Activated CD8-positive, alpha-beta memory T cell treated with anti-CD3 and anti-CD28 coated beads for 4 hours (primary cell): ENCODE measurements at places on chromosomes 11 and 22.

DNA sequence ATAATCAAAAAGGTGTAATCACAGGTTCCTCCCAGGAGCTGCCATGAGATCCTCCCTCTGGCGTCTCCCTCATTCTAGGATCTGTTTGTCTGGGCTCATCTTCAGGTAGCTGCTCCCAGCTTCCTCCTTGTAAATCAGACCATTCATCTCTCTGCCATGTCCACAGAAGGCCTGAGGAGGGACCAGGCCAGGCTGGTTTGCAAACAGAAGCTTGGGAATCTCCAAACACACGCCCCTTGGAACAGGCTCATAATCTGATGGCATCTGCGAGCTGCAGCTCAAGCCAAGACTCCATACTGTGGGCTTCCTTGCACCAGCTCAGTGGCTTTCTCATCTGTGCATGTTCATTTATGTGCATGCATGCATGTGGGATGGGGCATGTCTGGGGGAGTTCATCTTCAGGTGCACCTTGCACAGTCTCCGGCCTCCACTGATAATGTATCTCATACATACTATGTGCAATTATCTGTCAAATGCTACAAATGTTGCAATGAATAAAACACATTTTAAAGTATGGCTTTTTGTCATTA lies 134.9 kb downstream of the NXPE2 start:
- DNase-seq, result no peak

DNA sequence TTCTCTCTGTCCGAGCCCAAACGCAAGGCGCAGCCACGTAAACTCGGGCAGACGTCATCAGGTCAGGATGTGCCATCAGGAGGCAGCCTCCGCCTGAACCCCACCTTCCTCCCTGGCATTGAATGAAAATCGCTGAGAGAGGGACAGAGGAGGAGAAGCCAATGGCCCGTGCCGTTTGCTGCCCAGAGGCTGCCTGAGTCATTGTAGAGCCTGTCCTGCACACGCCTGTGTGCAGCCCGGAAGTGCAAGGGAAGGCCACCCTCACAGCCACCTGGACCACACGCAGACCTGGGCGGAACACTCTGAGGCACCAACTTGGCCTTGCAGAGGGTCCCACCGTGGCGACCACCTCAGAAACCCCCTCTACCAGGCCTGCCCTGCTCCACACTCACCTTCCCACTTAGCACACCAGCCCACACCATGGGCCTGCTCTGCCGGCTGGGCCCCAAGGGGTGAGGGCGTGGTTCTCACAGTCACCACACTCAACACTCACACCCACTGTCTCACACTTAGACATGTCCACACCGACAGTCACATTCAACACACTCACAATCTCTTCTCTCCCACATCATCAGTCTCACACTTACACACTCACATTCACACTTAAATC lies 9.1 kb downstream of the CHID1 start:
- no peak for DNase-seq

DNA sequence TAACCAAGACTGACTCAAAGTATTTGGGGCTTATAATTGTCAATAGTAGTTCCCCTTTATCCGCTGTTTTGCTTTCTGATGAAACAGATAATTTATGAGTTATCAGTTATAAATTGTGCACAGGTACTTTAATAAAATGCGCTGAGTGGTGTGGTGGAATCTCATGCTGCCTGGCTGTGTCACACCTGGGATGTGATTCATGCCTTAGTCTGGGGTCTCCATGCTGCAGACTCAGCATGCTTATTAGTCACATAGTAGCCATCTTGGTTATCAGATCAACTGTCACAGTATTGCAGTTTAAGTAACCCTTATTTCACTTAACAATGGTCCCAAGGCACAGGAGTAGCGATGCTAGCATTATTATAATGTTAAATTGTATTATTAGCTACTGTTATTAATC lies 995.2 kb downstream of the NTM start:
- DNase-seq, result no peak

DNA sequence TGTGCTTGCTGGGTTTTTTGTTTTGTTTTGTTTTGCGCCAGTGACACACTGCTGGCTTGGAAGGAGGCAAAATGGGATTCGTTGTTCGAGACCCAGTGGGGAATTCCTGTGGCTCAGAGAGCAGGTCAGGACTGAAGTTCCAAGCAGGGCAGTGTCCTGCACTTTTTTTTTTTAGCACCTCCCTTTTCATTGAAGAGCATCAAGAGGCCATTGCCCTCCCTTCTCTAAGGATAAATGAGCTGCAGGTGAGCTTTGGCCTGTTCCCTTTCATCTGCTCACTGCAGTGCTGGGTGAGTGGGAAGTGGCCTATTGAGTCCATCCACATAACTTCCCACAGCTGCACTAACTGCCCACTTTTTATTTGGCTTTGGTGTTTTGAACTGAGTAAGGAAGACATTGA lies 87.8 kb downstream of the ARHGAP42 start:
- DNase-seq, result no peak

DNA sequence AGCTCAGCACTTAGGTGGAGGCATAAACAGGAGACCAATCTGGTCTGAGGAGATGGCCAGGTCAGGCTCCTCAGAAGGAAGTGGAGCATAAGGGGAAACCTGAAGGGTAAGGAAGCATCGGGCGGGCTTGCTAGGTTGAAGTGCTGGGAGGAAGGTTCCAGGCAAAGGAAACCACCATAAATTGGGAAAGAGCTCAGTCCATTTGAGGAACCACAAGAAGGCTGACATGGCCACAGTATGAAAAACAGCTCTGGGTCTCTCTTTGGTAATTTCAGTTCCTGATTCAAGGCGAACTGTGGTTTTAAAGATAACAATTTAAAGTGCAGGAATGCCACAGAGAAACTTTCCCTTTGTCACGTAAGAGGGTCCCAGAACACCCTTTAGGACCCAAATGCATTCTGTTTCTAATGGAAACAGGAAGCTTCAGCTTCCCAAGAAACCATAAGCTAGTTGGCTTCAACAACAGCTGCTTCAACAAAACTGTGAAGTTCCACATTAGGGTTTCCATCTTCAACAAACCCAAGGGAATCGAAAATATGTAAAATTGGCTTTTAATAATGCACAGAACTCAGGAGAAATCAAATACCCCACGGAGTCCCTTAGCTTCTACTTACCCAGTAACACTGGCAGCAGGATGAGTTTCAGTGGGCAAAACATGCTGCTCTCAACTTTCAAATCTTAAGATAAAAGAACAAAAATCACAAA lies 10.4 kb downstream of the JAML start:
- no peak for DNase-seq

GRCh38 chr22:30240541-30241417 lies 5.8 kb downstream of the LIF start:
- no peak for DNase-seq

GRCh38 chr22:34878171-34878570 lies 187.8 kb upstream of the ISX start:
- DNase-seq, result no peak

DNA sequence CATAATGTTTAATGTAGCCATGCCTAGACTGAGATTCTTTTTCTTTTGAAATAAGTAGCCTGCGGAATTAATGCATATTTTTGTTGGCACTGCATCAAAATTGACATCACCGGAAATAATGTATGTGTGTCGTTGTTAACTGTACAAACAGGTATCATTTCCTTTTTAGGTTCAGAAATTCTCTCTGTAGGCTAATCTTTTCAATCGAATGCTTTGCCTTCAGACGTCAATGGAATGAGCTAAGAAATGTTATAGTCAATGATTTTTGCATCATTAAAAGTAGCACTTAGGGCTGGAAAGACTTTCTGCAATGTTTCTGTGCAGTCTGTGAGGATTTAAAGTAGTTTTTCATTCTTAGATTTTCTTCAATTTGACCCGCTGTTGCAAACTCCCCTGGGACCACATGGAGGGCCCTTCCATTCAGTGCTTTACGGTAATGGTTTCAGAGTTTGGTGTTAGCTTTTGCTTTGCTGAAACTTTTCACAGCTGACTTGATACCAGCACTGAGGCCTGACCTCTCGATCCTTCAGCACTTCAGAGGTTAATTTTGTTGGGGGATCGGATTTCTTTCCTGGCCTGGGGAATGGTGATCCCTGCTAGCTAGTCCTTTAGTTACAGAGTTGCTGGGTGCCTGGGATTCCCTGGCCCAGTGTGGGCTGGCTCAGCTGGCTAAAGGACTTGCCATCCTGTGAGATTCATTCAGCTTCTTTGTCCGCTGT lies 137.8 kb downstream of the DBX1 start:
- no peak for DNase-seq

- DNase-seq, result no peak
These were observed 2.7 kb downstream of the NLRP6 start for GRCh38 chr11:280706-281485.

- no peak for DNase-seq
These were observed 813 bp upstream of the BTBD10 start for GRCh38 chr11:13463779-13464290.

DNA sequence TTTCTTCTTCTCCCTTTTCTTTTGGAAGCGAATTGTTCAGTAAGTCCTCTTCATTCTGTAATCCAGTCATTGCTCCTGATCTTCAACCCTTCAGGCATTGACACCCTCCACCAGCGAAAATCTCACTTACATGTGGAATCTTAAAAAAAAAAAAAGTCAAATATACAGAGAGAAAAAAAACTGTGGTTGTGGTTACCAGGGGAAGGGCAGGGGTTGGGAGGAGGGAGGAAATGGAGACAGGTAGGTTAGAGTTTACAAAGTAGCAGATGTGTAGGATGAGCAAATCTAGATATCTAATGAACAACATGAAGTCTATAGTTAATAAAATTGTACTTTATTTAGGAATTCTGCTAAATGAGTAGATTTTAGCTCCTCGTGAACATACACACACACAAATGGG lies 17.7 kb upstream of the TMEM123 start:
- DNase-seq, result no peak

GRCh38 chr22:22235558-22235957 lies 9.0 kb upstream of the VPREB1 start:
- peak; percentile 22 for DNase-seq

GRCh38 chr11:130001461-130002351 lies 929 bp downstream of the PRDM10 start:
- no peak for DNase-seq

GRCh38 chr11:1153105-1153950 lies 4.4 kb upstream of the MUC5AC start:
- no peak for DNase-seq
